ENCODE measurements at places on chromosomes 5 and 9.

GRCh38 chr5:146213210-146213826, 9.9 kb downstream of the RBM27 start:
- DNase-seq, result no peak

DNA sequence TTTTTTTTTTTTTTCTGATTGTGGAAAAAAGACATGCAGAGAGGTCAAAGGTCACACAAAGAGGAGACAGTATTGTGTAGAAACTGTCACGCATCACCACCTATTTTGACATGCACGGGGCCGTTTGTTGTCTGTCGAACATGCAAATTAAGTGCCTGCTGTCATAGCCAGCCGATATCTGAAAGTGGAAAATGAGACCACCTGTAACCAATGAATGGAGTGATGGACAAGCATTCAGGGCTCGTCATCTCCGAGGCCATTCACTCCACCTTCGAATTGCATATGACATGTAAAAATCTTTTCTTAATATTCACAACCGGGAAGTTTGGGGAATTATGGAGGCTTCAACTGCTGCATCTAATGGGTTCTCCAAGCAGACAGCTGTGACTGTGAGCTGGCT, 512.2 kb upstream of the ADAMTS16 start:
- no peak for DNase-seq

GRCh38 chr5:23483090-23483489, 24.3 kb upstream of the PRDM9 start:
- no peak for DNase-seq

GRCh38 chr5:181221792-181222629, 1.1 kb upstream of the TRIM41 start:
- DNase-seq, result peak; percentile 99

- DNase-seq, result no peak
These were observed 33.7 kb upstream of the ZNF366 start for GRCh38 chr5:72540759-72541438.

DNA sequence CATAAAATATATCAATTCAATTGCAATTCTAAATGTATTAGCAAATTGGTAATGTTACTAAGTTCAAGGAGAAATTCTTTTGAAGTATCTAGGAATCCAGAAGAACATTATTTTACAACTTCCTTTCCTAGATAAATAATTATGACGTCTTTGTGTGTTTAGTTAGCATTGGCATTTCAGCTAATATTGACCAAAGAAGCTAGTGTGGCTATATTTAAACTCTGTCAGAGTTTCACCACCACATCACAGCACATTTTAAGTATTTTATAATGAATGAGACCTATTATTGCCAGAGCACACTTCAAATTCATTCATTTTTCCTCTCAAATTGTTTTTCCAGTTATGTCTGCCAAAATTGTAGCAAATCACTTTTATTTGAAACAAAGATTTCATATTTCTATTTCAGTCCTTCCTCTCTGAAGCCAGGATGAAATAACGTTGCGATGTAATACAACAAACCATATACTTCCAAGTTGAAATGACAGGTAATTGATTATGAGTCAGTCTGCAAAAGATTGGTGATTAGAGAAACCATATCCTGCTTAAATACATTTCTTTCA, 18.9 kb downstream of the PLK2 start:
- no peak for DNase-seq
